Activated effector memory CD4-positive, alpha-beta T cell treated with anti-CD3 and anti-CD28 coated beads, Interleukin-2, amount 50 U/mL, for 16 hours (primary cell): ENCODE measurements at places on chromosomes 4 and X.

DNA sequence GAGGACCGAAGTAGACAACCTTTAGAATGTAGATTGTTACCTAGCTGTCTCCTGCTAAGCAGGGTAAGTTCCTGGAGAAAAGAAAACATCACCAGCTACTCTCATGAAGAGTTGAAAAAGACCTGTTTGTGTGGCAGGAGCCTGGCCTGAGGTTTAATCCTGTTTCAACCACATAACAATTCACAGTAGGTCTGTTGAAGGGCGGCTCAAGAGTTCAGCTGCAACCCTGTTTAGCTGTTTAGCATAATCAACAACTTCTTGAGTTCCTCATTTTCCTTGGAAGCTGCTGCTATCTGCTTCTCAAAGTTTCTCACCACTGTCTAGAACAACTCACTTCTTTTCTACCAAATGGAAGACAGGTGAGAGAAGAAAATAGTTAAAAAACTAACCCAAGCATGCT lies 170.4 kb upstream of the TET2 start:
- no peak for DNase-seq

- no peak for DNase-seq
Observed at GRCh38 chr4:10299601-10300000, 157.6 kb downstream of the ZNF518B start.

DNA sequence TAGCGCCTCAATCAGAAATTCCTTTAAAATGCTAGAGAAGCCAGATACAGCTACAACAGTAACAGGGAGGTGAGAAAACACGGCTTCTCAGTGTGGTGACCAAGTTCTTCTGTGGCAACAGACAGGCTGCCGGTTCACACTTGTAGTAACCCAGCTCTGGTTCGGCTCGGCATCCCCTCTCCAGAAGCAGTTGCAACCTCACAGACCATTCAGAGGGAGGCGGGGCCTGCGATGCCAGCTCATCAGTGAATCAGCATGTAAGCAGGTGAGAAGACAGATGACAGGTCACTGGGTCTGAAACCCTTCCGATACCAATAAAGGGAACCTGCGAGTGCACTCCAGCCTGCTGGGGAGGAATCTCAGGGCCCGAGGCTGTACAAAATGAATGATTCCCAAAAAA lies 251.0 kb downstream of the KCNIP4 start:
- DNase-seq, result no peak

DNA sequence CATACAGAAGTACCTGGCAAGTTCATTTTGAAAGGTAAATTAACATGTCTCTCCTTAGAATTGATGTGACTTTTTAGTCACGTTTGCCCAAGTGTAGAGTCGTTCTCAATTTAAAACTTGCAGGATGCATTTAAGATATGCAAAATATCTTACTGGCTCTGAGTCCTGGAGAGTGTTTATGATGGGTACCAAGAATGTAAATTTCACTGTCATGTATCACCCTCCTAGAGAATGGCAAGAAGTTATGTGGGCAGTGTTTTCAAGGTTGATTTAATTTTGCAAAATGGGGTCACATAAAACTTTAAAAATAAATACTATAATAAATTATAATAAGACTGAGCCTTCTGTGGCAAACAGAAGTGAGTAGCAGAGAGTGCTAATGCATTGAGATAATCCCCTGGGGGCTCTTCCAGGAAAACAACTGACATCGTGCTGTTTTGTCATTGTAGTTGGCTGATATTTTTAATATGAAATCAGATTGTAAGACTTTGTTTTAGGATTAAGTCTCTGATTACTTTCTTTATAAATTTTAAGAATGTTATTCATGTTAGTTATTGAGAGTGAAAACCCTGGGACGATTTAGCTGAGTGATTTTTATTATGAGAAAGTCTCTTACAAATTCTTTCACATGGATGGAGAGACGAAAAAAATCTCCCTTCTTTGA lies 103.0 kb downstream of the AFF1 start:
- no peak for DNase-seq

GRCh38 chr4:58491620-58492019 lies 1381.4 kb upstream of the IGFBP7 start:
- no peak for DNase-seq

DNA sequence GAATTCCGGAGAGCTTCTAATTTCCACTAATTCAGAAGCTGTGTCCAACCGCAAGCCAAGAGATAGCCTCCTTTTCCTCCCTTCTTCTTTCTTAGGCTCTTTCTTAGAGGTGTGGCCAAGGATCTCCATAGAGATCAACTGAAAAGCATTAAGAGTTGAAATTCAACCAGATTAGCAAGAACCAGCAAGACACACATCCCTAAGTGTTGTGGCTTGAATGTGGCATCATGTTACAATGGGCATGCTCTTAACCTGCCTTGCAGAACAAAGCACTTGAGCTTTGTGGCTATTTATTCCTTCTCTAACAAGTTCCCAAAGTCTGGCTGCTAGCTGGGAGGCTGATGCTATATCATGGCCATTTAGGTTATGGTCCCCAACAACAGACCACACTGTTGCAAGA lies 10.4 kb downstream of the ANOS1 start:
- DNase-seq, result no peak

DNA sequence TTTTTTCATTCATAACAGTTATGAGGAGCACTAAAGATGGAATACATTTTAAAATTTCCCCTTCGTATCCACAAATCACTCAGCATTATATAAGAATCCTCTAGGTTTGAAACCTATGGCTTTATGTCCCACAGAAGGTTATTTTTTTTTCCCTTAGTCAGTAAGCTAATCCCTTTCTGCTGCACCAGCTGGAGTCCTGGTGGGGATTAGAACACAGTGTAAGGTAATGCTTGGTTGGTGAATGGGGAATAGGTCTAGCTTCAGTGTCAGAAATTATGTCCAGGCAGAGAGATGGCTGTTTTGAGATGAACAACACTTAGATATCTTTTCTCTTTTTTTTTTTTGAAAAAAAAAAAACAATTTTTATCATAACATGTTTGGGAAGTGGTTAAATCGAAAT lies 116.6 kb downstream of the RASGEF1B start:
- DNase-seq, result no peak

- no peak for DNase-seq
Observed at GRCh38 chrX:41604766-41605543, 83.8 kb upstream of the GPR34 start.

GRCh38 chr4:24380957-24381665 lies 203.2 kb downstream of the DHX15 start:
- DNase-seq, result no peak

- DNase-seq, result no peak
Observed at GRCh38 chr4:76607846-76608245, 172.8 kb downstream of the SHROOM3 start.

DNA sequence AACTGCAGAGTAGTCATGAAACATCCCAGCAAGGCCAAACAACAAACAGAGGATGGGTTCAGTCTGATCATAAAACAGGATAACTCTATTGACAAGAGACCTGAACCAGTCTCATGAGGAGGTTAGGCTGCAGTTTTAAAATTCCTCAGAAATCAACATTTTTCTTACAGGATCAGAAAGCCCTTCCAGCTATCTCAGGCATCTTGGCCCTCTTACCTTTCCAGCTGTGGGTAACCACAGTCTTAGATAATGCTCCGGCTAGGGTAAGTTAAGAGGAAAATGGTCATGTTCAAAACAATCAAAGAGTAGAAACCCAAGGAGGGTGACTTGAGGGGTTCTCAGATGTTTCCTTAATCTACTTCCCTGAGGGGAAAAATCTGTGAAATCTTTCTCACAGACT lies 5.1 kb downstream of the CTSO start:
- DNase-seq, result no peak

DNA sequence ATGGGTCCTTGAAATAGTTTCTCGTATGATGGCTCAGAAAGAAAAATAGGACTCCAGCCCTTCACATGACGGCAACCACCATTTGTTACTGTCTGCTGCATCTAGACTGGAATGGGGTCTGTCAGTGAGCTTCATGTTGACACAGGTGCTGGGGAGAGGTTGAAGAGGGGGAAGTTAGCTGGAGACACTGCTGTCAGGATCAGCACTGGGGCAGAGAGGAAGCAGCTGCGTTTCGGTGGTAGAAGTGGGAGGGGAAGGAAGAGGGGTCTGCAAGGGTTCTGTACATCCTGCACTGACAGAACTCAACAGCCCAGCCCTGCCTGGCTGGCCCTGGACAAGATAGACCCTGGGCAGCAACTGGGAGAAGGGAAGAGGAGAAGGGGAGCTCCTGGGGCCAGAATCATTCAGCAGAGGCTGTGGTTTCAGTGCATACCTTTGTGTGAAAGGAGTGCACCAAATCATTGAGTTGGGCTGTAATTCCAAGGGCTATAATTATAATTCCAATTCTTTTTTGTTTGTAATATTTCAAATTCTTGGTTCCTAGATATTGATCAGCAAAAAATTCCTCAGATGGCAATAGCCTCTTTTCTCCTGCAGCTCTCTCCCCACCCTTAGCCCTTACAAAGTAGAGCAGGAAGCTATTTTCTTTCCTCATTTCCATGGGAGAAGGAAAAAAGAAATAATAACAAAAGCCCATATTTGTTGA lies 119.4 kb upstream of the C1GALT1C1 start:
- no peak for DNase-seq

GRCh38 chr4:87010192-87010591 lies 75.4 kb downstream of the AFF1 start:
- DNase-seq, result no peak

DNA sequence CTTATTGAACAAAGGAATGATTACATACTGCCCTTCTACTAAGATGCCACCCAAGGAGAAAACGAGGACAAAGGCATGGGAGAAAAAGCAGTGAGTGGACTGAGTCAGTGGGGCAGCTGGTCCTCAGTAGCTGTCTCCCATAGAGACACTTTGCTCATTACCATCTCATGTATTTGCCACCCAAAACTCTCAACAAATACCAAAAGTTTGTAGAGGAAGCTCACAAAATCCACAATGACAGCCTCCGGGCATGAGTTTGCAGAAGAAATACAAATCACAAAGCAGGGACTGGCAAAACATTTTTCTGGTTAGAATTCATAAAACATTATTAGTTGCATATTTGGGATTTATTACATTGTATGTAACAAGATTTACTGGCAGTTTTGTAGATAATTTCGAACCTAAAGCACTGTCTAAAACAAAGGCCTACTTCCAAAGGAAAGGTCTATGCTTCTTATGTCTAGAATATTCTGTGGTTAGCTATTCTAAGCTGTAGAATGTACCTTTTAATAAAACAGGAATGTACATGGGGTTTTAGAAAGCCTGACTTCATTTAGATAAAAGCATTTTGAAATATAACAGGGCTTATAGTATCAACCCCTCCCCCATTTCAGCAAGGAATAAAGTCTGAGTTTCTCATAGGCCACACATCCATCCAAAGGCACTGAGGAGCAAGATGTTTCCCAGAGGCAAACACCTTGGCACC lies 17.7 kb downstream of the PCDH18 start:
- DNase-seq, result no peak

DNA sequence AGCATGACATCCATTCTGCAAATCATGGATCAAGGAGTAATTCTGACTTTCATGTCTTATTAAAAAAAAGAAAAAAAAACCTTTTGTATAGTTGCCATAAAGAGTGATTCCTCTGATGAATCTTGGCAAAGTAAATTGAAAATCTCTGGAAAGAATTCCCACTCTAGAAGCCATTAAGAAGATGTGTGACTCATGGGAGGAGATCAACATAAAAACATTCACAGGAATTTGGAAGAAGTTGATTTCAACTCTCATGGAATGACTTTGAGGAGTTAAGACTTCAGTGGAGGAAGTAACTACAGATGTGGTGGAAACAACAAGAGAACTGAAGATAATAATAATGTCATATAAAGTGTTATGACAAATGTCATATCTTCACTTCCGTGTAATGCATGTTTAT lies 204.2 kb downstream of the PABPC4L start:
- no peak for DNase-seq

DNA sequence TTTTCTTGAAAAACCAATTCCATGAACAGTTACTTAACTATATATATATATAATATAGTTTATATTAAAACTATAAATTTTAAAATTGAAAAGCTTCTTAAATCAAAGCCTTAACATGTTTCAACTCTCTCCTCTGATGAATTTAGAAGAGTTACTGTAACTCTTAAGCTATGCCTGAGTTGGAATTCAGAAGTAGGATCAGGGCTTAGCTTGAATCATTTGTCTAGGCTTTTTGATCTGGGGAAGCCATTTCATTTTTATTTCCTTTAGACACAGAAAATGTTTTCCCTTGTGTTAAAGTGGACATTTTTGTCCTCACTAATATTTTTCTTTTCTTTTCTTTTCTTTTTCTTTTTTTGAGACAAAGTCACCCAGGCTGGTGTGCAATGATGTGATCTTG lies 40.4 kb upstream of the PDLIM5 start:
- no peak for DNase-seq

DNA sequence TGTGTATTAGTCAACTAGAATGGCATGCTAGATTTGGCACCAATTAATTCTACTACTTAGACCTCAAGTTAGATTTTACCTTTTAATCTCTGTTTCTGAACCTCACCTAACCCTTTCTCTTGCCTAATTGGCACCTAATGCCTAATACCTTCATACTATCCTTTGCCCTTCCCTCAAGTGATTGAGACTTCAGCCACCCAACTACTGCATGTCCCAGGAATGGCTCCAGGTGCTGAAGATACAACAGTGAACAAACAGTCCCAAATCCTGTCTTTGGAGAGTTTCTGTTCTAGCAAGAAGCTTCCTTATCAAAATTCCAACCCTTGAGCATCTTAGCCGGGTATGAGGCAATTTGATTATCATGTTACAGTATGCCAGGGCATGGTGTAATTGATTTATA lies 139.9 kb downstream of the CPE start:
- no peak for DNase-seq

- DNase-seq, result no peak
Observed at GRCh38 chrX:41087201-41087600, 2.0 kb downstream of the USP9X start.

DNA sequence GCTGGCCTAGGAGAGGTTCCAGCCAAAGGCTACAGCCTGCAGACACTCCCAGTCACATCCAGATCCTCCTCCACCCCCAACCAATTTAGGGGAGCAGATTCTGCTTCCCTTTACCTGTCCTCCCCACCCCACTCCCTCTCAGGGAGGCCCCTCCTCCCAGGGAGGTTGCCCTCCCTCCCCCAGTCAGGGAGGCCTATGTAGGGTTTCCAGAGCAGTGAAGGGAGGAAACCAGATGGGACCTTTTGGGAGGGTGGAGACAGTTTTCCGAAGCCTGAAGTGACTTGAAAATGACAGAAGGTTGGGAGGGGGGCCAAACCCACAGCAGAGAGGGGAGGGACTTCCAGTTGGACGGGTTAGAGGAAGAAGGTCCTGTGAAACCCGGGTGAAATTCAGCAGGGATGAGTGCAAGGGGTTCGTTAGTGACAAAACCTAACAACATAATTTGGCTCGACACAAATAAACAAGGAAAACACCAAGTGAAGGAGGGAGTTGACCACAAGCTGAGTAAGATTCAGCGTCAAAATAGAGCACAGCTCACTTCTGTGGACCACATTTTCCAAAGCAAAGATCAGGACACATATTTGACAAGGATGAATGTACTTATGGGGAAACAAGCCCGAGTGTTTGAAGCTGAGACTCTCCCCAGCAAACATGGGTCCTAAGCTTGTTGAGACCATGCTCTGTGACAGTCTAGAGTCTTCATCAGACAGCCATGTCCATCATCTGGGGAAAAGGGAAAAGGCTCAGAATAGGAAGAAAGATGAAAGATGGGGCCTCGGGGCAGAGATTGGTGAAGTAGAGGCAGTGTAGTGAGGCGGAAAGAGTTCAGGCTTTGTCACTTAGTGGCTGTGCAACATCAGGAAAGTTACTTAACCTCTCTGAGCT lies 46.4 kb downstream of the PRPS1 start:
- DNase-seq, result peak; percentile 75
